ENCODE measurements at places on chromosomes 7 and 10.

DNA sequence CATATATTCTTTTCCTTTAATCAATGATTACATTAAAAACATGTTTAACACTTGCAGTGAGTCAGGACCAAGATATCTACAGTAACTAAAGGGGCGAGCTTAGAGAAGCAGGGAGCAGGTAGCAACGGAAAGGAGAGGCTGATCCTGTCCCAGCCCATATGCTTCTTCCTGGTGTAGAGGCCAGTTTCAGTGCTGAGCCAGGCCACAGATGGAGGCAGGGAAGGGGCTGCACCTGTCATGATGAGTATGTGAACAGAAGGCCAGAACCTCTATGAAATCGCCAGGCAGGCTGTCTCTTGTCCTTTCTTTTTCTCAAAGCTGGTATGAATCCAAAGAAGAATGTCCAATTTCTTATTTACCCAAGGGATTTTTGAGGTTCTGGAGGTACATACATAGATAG, 16.3 kb downstream of the REEP3 start:
- no peak for DNase-seq

DNA sequence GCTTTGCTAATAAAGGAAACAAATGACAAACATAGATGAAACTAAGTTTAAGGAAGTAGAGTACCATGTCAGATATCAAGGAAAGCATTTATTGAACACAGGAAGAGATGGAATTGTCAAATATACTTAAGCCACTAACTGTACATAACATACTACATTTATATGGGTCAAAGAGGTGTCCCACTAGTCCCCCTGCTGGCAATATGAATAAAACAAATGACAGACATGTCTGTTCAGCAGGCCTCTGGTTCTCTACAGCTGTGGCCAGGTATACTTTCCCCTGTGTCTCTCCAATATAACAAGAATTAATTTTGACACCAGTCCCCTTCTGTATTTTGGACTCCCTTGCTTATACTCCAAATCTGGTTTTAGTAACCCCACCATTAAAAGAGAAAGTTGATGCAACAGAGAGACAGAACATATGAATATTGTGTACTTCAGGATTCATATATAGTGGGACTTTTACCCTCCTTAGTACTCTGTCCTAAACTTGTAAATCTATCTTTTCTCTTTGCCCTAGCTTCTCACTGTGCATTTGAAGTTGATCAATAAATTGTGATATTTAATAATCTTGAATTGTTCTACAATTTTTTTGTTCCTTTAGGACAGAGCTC, 42.9 kb downstream of the CD36 start:
- no peak for DNase-seq

DNA sequence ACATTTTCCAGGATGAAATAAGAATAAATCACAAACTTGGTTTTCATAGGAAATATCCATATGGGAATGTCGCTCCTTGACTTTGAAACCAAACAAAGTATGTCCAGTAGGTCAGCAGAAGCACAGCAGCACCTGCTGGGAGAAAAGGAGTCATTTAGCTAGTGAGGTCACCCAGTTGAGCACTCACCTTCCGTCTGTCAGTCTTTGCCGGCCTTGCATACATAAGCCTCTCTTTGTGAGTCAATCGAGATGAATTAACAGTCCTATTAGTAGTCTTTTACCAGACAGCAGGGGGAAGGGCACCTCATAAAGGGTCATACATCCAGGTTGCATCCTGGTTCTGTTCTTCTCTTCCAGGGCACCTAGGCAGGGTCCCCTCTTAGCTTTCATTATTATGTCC, 232.5 kb upstream of the FZD1 start:
- DNase-seq: no peak

DNA sequence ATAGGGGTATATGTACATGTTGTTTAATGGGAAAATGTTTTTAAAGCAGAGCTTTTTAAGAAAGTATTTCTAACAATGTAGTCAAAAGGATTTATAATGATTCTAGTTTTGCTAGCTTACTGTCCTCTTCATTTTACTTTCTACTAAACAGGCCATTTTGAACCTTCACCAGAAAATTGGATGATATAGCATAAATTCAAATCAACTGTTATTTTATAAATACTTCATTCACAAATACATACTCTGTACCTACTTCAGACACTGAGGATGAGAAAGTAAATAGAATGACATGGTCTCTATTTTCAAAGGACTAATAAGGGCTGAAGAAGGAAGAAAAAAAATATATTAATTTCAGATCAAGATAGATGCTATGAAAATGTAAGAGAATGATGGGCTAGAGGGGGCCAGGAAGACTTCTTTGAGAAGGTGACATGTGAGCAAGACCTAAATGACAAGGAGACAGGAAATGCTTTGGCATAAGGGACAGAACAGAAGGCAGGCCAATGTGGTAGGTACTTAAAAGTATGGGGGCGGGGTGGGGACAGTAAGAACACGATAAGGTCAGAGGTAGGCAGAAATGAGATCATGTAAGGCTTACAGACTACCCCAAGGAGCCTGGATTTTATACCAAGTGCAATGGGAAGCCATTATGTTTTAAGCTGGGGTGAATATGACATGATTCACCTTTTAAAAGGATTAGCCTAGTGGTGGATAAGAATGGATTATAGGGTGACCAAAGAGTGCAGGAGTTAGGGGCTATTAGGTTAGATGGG, 5.2 kb downstream of the NAMPT start:
- peak; percentile 69 for DNase-seq

GRCh38 chr7:18290223-18290622, 205.3 kb upstream of the HDAC9 start:
- no peak for DNase-seq

DNA sequence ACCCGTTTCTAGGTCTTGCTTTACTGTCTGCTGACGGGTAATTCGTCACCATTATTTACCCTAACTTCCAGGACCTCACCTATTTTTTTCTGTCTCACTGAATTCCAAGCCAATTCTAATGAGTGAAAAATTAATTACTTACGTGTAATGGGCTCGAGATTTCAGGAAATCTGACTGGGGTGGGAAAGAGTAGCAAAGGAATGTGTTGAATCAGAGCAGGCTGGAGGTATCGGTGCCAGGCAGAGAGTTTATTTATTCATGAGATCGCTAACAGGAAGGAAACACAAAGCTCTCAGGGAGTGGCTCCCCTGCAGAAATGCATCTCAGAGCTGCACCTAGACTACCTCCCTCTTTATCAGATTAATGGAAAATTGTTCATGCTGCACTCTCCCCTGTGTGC, 4.0 kb upstream of the DIP2C start:
- DNase-seq: no peak

DNA sequence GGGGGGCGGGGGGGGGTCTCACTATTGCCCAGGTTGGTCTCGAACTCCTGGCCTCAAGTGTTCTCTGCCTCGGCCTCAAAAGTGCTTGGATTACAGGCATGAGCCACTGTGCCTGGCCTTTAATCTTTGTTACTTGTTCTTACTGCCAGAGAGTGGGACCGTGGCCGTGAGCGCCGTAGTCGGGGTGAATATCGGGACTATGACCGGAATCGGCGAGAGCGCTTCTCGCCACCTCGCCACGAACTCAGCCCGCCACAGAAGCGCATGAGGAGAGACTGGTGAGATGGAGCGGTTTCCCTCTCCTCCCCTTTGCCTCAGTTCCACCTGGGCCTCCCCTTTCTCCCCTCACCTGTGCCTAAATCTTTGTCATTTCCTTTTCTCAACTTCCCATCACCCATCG, 6.2 kb downstream of the SRRT start:
- no peak for DNase-seq

DNA sequence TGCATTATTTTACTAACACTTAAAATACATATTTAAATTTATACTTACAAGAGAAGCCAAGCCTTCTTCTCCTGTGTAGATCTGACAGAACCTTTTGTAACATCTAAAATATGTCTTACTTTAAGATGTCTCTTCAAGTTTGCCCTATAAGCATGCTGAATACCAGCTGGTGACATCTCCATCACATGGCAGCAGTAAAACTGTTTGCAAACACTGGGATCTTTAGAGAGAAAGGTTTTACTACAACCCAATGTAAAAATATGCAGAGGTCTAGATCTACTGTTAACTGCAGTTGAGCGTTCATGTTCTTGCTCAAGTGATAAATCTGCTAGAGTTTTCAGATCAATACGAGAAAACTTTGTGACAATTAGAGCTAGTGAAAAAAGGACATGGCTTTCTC, 23.2 kb downstream of the PDZD8 start:
- no peak for DNase-seq
